ENCODE measurements at places on chromosomes 1 and 21.

DNA sequence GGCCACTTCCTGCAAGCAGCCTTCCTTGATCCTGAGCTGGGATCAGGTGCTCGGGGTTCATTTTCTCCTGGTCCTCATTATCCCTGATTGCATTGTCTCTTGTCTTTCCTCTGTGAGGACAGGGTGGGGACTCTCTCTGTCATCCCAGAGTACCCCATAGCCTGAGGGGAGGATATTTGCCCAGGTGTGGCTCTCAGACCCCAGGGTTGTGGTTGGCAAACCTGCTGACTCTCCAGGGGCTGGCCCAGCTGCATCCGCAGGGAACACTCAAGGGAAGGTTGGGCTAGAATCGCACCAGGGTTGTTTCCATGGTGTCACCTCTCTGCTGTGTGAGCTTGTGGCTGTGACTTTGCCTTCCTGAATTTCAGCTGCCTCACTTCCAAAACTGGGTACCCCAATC, 276.8 kb upstream of the C1orf174 start:
- no peak for DNase-seq

DNA sequence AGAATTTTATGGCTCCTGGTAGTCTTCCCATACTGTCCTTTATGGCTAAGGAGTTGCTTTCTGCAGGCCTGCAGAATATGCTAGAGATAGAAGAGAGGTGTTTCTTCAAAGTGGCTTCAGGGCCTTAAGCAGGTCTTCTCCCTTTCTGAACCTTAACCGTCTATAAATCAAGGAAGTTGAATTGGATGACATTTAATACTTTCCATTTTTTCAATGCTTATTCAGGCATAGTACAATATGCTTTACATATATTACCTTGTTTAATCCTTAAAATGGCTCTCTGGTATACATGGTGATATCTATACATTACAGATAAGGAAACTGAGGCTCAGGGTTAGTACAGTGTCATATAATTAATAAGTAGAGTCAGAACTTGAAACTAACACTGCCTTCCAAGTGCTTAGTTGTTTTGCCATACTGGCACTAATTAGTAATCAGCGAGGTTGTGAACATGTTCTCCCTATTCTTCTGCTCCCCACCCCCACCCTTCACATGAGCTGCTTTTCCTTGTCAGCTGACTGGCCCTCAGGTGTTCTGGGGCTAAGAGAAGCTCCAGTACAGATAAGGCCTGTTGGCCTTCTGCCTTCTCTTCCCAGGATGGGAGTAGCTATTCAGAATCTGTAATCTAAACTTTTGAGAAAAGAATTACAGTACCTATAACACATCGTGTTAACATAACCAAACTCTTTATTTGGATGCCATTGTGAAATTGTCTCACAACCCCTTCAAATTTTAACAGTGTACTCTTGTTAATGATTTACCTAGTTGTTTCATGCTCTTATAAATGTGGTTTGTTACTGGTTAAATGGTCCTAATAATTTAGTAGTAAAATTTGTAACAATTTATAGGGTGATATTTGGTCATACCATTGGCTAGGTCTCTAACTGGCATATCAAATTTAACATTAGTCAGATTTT, 13.6 kb downstream of the NFYC start:
- DNase-seq = no peak

- no peak for DNase-seq
These were observed 109.0 kb downstream of the TMEM53 start for GRCh38 chr1:44565259-44565750.

- DNase-seq = no peak
These were observed 23.0 kb upstream of the SLC1A7 start for GRCh38 chr1:53165408-53165961.

DNA sequence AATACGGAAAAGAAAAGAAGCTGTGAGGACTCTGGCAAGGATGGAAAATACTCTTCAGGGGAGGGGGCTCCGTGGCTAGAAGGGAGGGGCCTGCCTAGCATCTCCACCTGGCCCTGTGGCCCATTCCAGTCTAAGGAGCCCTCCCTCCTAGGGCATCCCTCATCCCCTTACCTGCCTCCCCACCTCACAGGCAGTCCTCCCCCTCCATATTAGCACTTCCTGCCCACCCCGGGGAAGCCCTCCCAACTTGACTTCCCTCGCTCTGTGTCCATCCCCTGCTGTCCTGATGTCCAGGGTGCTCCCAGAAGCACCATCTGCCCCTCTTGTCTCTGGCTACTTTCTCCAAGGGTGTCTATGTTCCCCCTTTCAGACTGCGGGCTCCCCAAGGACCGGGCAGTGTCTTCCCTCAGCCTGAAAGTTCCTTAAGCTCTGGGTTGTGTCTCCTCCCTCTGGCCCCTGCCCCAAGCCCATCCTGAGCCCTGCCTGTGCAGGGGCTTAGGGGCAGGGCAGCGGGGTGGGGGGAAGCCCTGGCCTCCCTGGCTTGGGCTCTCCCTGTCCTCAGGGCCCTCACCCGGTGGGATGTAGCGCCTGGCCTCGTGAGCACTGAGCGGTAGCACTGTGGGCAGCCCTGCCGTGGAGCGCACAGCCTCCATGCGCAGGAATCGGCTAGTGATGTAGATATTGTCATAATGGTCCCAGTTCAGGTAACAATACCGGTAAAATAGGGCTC, 3.9 kb downstream of the DCST2 start:
- no peak for DNase-seq

DNA sequence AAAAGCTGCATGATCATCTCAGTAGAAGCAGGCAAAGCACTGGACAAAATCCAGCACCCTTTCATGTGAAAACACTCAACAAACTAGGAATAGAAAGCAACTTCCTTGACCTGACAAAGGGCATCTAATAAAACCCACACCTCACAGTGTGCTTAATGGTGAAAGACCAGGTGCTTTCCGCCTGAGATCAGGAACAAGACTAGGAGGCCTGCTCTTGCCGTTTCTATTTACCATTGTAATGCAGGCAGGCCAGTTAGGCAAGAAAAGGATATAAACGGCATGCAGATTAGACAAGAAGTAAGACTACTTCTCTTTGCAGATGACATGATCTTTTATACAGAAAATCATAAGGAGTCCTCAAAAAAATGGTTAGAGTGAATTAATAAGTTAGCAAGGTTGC, 37.2 kb downstream of the SLC37A1 start:
- DNase-seq = no peak

DNA sequence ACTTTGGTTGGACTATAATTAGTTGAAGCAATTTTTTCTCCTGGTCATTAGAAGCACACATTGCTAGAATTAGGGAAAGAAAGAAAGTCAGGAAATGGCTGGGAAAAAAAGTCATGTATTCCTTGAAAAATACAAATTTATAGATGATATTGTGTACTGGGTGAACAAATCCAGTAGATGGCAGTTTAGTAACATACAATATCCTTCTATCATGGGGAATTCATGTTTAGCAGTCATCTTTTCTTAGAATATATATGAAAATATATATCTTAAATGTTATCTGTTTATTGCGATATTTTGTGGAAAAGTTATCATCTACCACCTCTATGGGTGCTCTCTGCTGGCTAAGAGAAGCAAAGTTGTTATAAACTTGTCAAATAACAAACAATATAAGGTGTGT, 13.1 kb upstream of the ZRANB2 start:
- DNase-seq = no peak

Measured in activated CD4-positive, alpha-beta memory T cell treated with anti-CD3 and anti-CD28 coated beads for 36 hours (primary cell).